ENCODE measurements at places on chromosomes 16 and 17.

GRCh38 chr17:62720126-62720850 is 87.8 kb downstream of the MARCHF10 start:
- no peak for DNase-seq

- DNase-seq, result no peak
Observed at GRCh38 chr16:49345829-49346228, 27.8 kb upstream of the C16orf78 start.

DNA sequence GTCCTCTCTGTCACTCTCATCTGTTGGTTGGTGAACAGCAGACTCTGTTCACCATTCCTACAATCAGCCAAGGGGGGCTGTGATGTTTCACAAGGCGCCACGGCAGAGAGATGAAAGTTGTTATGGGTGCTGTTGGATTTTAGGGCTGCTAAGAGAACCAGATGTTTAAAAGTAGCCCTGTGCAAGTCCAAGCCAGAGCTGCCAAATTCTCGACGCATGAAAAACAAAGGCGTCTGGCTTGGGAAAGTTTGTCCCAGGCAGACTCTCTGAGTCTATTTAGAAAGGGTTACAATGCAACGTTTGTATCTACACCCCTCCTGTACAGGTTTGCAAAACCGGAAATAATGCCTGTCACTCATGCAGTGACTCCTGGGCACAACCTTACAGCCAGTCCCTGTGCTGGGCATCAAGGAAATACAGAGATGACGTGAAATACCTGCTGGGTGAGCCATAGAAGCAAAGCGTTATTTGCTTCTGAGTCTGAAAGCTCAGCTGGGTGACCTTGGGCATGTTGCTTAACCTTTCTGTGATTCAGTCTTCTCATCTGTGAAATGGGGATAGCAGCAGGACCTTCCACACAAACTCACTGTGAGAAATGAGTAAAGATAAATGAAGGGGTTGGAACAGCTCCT is 74.8 kb downstream of the XYLT1 start:
- DNase-seq, result no peak

DNA sequence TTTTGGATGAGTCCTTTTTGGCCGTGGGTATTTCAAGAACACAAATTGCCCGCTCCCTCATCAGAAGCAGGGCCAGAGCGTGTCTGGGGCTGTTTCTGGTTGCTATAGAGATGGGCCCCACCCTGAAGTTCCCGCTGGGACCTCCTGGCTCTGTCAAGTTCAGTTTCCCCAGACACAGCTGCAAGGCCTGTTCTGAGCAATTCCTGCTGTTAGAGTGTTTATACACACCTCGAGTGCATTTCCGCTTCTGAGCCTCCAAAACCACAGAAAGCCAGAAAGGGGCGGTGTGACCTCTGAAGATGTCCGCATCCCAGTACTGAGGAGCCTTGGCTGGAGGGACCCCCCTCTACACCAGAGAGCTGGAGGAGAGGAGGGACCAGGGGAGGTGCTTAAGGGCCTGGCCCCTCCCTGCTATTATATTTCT is 9.3 kb upstream of the WBP2 start:
- DNase-seq, result no peak

- DNase-seq, result no peak
Observed at GRCh38 chr17:75908201-75908600, 3.5 kb upstream of the MRPL38 start.

DNA sequence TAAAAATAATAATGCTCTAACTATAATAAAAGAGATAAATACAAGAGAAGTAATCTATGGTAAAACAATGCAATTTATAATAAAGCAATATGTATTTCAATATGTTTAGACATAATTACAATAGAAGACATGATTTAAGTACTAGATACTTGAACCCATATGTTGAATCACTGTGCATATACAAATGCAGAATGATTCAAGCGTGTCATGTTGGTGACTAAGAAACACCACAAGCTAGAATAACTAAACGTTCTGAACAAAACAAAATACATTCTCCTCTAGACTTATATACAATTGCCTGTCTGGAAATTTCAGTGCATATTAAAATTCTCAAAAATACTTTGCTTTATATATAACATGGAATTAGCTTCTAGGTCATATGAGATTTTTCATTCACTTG is 11.2 kb downstream of the TADA2A start:
- DNase-seq, result no peak

Measured in stimulated activated CD4-positive, alpha-beta T cell treated with anti-CD3 and anti-CD28 coated beads, TNF-alpha, amount 100 ng/mL, for 4 hours (primary cell).